ENCODE measurements at places on chromosomes 4 and X. TPM values are rescaled to one million over a fixed set of nuclear protein-coding genes. Genes with fewer than 3 reads are reported as not detected.

GRCh38 chr4:156146571-156146970 is 192.9 kb upstream of the CTSO start:
- no peak for DNase-seq

The CXorf58 gene
- not detected for total RNA-seq

DNA sequence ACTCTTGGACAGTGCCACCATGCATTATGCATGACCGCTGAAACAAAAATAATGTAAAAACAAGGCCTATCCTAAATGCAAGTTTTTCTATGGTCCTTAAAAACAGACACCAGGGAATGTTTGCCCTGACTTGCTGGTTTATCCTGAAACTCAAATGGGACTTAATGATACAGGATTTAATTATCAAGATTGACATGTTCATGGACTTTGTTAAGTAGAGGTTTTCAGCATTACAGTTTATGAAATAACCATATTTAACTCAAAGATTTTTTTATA is 1.3 kb downstream of the NFKB1 start:
- DNase-seq = no peak

The C4orf51 gene
- total RNA-seq = not detected

GRCh38 chr4:127832585-127832984 is 48.1 kb upstream of the PLK4 start:
- DNase-seq = no peak

The VEGFC gene
- 1.4 TPM for total RNA-seq

Measured in lower leg skin (tissue), 4 donors.